Natural killer cell treated with Interleukin-12 subunit alpha and Interleukin-12 subunit beta and Interleukin-15 and Interleukin-18, amount 100 ng/mL, for 72 hours (primary cell): ENCODE measurements at places on chromosomes 1 and 21. TPM values are rescaled to one million over a fixed set of nuclear protein-coding genes. Genes with fewer than 3 reads are reported as not detected.
A peak's percentile ranks its signal among the peaks of the same experiment; 100 is the strongest.

GRCh38 chr1:50268049-50268448, 155.2 kb downstream of the DMRTA2 start:
- no peak for DNase-seq

GRCh38 chr1:204477036-204477740, 17.4 kb downstream of the PIK3C2B start:
- DNase-seq: no peak

DNA sequence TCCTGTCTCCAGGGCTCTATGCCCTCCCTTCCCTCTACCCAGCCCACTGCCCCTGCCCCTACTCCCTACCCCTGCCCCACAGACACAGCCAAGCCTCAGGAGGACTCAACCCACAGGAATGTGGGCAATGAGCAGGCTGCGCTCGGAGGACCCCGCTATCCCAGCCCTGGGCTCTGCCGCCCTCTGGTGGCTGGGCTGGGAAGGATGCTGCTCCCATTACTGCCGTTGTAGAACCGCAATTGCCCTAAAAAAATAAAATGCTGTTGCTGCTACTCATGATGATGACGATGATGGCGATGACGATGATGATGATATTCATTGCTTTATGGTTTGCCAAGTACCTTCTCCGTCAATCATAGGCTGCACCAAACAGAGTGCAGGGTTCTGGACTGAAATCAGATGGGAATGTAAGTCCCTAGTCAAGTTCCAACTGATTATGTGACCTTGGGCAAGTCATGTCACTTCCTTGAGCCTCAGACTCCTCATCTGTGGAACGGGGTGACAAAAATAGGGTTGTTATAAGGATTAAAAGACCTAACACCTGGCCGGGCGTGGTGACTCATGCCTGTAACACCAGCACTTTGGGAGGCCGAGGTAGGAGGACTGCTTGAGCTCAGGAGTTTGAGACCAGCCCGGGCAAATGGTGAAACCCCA, 24.6 kb downstream of the ARHGEF19 start:
- peak; percentile 78 for DNase-seq

GRCh38 chr1:8879922-8880676, 1.6 kb upstream of the ENO1 start:
- peak; percentile 70 for DNase-seq

DNA sequence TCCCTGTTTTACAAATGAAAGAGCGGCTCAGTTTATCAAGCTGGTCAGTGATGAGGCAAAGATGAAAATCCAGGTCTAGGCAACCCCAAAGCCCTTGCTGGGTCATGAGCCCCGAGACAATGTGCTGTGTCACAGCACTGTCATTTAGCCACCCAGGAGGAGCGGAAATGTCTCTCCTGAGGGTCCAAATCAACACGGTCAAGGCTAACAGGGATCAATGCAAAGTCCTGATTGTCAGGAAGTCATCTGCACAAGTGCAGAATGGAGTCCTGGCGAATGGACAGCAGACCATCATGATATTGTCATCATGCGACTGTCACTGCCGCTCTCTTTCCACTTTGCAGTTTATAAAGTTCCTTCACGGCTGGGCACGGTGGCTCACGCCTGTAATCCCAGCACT, 30.2 kb downstream of the NCMAP start:
- no peak for DNase-seq

GRCh38 chr1:204225841-204226735, 12.3 kb upstream of the GOLT1A start:
- no peak for DNase-seq

GRCh38 chr1:177937931-177938330, 31.9 kb downstream of the SEC16B start:
- no peak for DNase-seq

DNA sequence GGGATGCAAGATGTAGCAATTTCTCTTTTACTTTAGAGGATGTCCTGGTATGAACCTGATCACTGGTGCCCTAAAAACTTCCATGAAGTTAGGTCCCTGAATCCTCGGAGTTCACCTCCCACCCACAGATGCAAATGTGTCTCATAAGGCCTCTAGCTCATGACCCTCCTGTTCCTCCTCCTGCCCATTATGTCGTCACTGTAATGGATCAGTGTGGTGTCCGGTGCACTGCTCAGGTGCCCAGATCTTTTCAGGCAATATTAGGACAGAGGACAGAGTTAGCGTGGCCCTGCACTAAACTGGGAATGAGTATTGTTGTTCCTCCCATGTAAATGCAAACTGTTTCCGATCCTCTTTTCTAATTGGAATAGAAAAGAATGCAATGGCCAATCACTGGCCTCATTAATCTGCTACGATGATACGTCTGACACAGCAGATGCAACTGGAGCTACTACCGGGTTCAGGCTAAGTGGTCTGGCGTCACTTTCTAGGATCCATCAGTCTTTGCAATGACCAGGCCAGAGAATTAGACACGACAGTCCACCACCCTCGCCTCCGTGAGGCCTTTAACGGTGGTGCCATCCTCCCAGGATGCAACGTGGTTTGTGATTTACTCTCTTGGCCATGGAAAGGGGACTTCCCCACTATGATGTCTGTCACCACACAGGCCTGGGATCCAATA, 3.4 kb upstream of the COL6A2 start:
- DNase-seq: peak; percentile 51

DNA sequence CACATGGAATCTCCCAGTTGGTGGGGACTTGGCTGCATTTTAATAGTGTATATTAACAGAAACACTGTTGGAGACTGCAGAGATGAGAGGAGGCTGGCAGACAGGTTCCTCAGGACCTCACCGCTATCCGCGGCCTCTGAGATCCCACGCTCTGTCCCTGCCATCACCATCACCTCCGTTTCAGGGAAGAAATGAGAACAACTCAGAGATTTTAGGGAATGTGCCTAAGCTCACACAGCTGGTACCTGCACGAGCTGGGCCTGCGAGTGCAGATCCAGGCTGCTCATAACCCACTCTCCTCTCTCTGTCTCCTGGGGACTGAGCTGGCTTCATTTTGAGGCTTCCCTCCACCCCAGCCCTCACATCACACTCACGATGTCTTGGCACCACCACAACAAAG, 62.0 kb downstream of the UMODL1 start:
- no peak for DNase-seq

- DNase-seq: no peak
Measured at GRCh38 chr1:179955287-179955680, 674 bp downstream of the CEP350 start.

DNA sequence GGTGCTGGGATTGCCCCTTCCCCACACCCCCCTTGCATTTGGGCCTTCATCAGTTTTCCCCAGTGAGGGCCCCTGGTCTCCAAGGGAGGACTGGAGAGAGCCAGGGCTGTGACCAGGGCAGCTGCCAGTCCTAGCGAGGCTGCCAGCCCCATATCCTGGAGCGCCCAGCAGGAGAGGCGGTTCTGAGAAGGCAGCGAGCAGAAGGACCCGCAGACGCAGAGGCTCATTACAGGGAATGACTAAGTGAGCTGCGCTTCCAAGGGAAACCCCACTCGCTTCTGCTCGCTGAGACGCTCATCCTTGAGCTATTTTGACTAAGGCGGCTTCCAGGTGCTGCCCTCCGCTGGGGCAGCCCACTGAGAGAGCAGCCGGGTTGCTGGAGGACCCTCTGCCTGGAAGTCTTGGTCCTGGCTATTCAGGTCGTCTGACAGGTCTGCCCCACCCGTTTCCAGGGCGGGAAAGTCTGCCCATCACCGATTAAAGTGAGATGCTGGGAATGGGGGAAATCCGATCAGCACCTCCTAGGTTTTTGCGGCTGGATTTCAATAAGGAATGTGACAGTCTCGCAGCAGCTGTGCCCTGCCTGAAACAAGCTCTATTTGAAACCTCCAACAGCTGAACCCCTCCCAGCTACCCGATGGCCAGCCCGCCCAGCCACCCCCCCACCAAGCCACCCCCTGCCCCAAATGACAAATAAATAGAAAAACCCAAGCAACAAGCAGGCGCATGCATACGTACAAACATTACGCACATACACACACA, 2.8 kb downstream of the KCNN3 start:
- peak; percentile 1 for DNase-seq

GRCh38 chr1:94927405-94928175, 680 bp upstream of the CNN3 start:
- no peak for DNase-seq

DNA sequence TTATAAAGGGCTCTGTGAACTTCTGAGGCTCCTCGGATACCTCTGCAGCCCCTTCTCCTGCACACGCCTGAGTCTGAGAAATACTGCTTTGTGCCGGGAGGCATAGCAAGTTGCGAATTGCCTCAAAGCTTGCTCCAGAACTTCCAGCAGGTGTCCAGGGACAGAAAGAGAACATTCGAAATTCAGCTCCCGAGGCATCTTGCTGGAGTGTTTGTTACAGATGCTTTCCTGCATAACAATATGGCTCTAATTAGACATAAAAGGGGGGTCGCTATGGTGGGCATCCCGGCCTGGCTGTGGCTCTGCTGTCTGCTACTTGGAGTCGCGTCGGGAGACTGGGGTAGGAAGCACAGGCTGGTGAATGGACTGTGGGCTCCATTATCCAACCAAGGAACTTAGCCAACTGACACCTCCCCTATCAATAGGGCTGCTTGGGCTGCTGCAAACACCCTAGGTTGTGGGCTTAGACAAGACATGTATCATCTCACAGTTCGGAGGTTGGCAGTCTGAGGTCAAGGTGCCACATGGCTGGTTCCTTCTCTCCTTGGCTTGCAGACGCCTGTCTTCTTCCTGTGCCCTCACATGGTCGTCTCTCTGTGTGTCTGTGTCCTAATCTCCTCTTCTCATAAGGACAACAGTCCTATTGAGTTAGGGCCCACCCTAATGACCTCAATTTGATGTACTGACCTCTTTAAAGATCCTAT, 607.0 kb downstream of the NPHP4 start:
- DNase-seq: no peak

DNA sequence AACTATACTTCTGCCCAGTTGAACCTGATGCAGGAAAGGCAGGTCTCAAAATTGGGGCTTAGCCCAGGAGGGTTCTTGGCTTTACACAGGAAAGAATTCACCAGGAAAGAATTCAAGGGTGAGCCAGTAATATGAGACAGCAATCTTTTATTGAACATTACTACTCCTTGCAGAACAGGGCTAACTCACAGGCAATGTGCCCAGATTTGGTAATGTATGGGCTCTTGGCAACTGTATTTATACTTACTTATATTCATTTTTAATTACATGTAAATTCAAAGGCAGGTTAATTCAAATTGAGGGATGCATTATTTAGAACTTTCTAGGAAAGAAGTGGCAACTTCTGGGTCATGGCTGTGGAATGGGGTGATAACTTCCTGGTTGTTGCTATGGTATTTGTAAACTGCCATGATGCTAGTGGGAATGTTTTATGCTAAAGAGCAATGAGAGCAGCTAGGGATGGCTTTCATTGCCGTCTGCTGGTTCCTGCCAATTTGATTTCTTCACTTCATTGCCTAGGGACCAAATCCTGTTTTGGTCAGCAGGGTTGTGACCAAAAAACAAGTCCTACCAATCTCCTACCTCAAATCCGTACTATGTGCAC, 107.5 kb downstream of the CHRM3 start:
- DNase-seq: no peak

DNA sequence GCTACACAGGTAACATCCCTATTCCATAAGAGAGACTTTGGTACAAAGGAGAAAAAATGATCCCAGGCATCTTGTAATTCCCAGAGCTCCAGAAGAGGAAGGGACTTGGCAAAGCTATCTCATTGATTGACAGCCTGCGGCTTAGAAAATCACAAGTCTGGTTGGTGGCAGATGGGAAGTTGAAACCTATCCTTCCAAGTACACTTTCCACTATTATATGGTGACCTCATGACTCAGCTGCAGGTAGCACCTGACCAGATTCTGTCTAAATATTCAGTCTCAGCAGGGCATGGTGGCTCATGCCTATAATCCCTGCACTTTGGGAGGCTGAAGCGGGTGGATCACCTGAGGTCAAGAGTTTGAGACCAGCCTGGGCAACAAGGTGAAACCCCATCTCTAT, 89.9 kb downstream of the TIAM1 start:
- DNase-seq: no peak

GRCh38 chr1:151570819-151571218, 30.7 kb downstream of the TUFT1 start:
- DNase-seq: no peak

DNA sequence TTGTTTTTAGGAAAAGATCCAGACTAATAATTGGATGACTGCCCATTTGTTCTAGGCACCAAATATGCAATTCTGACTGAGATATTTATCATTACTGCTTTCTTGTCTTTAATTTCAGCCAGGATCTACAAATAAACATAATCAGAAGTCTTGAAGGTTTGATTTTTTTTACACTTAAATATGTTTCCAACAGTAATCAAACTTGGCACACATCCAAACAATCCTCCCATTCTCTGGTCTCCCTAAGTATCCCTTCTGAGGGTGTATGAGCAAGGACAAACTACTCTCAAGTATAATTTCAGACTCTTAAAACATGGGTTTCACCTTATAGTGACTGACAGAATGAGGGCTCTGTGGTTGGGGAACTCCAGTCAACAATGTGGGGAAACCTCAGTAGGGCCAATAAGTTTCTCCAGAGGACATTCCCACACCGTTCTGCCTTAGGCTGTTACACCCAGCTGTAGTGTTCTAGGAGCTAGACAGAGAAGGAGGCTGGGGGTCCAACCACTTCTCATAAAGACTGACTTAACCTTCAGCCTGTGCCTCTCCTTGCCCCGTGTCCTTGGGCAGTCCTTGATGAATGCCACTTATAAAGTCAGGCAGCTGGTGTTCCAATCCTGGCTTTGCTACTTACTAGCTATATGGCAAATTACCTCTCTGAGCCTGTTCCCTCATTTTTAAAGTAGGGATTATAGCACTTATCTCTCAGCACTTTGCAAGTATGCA, 1.5 kb upstream of the PALMD start:
- no peak for DNase-seq

- DNase-seq: no peak
Measured at GRCh38 chr1:48530727-48531351, 58.8 kb upstream of the SPATA6 start.

Gene BTBD8
- 0.67 TPM for total RNA-seq

Gene FTCD
- total RNA-seq: not detected

Gene TNFRSF1B
- total RNA-seq: 479 TPM

Gene SLC6A9
- total RNA-seq: 4.5 TPM
